ENCODE measurements at places on chromosomes 2 and 18.

- no peak for DNase-seq
Observed at GRCh38 chr2:176129813-176130146, 275 bp downstream of the HOXD8 start.

- DNase-seq, result no peak
Observed at GRCh38 chr2:172674968-172675303, 60.7 kb upstream of the RAPGEF4 start.

DNA sequence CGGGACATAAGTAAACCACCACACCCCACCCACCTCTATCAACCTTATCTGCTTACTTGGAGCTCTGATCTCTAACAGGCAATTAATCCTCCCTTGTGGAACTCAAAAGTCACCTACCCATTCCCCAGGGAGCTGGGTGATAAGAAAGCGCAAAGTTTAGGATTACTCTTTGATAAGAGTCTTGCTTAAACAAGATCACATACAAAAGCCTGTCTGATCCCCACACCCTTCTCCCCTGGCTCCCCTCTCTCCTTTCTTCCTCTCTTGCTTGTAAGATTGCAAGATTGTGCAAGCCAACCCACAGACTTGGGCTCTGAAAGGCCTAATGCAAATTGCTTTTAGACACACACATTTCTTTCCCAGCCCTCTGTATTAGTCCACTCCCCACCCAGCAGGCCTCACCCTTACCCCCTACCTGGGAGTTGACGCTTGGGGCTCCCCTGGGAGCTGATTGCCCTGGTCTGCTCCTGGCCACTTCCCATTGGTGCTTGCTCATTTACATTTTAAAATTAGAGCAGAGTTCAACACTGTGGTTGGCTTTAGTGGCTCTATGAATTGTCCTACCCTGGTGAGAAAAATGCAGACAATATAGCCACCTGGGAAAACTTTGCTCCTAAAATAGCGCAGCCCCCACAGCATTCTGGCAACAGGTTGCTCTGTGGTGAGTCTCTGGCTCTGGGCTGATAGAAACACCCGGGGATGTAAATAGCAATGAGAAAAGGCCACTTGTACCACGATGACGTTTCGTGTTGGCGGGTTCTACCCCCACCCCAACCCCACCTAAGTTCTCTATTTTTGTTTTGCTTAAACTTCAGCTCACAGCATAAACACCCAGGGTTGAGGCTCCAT, 92.8 kb upstream of the MSH2 start:
- no peak for DNase-seq

GRCh38 chr18:58403799-58404455, 225.0 kb downstream of the ALPK2 start:
- DNase-seq, result no peak

- DNase-seq, result no peak
Observed at GRCh38 chr18:31563778-31564177, 27.9 kb upstream of the TTR start.

DNA sequence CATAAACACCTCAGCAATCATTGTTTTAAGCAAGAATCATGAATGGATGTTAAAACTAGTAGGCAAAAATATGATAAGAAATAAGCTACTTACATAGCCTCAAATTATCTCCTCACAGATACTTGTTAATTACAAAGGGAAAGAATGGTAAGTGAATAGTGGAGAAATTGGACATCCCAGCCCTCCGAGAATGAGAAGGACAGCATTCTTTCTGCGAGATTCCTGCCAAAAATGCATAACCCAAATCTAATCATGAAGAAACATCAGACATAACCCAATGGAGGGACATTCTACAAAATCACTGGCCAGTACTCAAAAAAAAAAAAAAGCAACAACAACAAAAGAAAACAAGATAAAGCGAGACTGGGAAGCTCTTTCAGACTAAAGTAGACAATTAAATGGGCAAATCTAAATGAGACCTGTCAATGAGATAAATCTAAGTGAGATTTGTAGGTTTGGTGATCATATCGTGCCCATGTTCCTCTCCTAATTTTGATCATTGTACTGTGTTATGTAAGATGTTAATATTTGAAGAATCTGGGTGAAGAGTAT, 57.9 kb upstream of the GLI2 start:
- no peak for DNase-seq
